Spleen (tissue), 13 donors: ENCODE measurements at places on chromosomes 1 and 21. TPM values are rescaled to one million over a fixed set of nuclear protein-coding genes. Genes with fewer than 3 reads are reported as not detected.

ACOT7 gene
- 23.9 TPM for total RNA-seq

KRTAP13-2 gene
- not detected for total RNA-seq

TENT5C gene
- 38.2 TPM for total RNA-seq

CTBS gene
- total RNA-seq: 38.8 TPM

ADGRL4 gene
- 52.3 TPM for total RNA-seq

HCRTR1 gene
- not detected for total RNA-seq

SPSB1 gene
- total RNA-seq: 5.3 TPM

CR2 gene
- total RNA-seq: 101 TPM

GBP6 gene
- total RNA-seq: 0.30 TPM

AQP10 gene
- total RNA-seq: 0.28 TPM

DDAH1 gene
- total RNA-seq: 19.8 TPM

CD5L gene
- total RNA-seq: 520 TPM

CCDC185 gene
- total RNA-seq: not detected

TAS1R1 gene
- 0.72 TPM for total RNA-seq

FAAH gene
- total RNA-seq: 5.2 TPM

HHIPL2 gene
- not detected for total RNA-seq

CLDN17 gene
- total RNA-seq: not detected

RPL11 gene
- 993 TPM for total RNA-seq

OR2M3 gene
- total RNA-seq: 0.03 TPM

FAM72B gene
- 1.4 TPM for total RNA-seq

RBP7 gene
- total RNA-seq: 59.7 TPM

CTTNBP2NL gene
- total RNA-seq: 48.1 TPM
